Fibroblast of pulmonary artery (primary cell): ENCODE measurements at places on chromosomes 6 and 20.
A peak's percentile ranks its signal among the peaks of the same experiment; 100 is the strongest.

GRCh38 chr20:7959484-7959883 is 19.2 kb upstream of the HAO1 start:
- DNase-seq: no peak

DNA sequence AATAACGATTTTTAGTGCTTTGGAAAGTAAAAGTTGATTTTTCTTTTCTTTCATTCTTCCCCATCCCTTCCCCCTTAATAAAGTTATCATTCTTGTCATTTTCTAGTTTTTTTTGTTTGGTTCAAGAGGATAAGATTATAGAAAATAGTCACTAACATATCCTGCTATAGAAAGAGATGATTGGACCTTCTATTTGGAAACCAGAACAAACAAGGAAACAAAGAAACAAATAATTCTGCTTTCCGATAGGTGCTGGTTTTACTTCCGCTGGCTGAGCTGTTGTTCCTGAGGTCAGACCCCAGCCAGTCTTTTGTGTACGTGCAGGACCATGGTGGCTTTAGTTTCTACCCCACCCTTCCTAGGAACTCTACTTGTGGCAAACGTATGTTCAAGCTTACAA is at the start of gene CDH26:
Gene CDH26, plus strand, starts transcription at position 301 of the 400 bp plus-strand sequence. CDS start 304 bp downstream, outside the sequence.
- no peak for DNase-seq

- peak; percentile 11 for DNase-seq
Measured at GRCh38 chr20:11958855-11959254, 41.2 kb downstream of the BTBD3 start.

DNA sequence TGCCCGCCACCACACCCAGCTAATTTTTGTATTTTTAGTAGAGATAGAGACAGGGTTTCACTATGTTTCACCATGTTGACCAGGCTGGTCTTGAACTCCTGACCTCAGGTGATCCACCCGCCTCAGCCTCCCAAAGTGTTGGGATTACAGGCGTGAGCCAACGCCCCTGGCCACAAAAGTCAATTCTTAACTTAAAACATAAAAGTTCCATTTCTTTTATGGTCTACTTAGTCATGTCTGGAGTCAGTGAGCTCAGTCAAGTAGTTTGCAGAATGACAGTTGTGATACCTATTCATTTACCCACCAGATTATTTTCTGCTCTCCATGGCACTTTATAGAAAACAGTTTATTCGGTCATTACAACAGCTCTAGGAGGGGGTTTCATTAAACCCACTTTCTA is 103.1 kb upstream of the ESR1 start:
- no peak for DNase-seq

DNA sequence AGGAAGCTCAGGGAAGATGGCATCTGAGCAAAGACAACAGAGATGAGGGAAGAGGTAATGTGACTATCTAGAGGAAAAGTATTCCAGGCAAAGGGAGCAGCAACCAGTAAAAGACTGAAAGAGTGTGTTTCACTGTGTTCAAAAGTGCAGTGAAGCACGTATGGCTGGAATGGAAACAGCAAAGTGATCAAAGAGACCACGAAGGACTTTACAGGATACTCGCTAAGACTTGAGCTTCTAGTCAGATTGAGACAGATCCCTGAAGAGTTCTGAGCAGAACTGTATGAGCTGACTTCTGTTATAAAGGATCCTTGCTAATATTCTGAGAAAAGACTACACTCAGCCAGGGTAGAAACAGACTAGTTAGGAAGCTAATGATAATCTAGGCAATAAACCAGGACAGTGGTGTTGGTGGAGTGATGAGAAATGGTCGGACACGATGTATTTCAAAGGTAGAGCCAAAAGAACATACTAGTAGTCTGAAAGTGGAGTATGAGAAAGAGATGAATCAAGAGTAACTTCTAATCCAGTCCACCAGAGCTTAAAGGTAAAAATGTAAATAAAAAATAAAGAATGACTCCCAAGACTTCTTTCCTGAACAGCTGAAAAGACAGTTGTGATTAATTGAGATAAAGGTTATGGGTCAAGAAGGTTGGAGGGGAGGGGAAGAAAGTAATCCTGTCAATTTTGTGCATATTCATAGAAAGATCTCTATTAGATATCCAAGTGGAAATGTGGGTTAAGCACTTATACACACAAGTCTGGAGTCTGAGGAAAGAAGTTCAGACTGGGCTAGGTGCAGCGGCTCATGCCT is 14.2 kb downstream of the SEC63 start:
- DNase-seq: no peak

DNA sequence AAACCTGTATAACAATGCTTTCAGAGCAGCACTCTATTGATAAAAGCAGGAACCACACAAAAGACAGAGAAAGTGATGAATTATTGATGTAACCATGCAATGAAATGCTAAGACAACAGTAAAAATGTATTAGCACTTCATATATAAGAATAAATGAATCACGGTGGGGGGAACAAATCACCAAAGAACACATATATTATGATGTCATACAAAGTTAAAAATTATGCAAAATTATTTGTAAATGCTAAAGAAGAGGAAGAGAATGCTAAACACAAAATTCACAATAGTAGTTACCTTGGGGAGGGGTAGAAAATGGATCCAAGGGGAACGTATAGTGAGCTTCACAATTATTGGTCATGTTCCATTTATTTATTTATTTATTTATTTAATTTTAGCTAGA is 133.9 kb downstream of the KIF13A start:
- DNase-seq: no peak

- peak; percentile 4 for DNase-seq
Measured at GRCh38 chr6:8530785-8531435, 95.6 kb upstream of the SLC35B3 start.

- DNase-seq: peak; percentile 11
Measured at GRCh38 chr6:119390247-119390793, 40.8 kb upstream of the MAN1A1 start.

DNA sequence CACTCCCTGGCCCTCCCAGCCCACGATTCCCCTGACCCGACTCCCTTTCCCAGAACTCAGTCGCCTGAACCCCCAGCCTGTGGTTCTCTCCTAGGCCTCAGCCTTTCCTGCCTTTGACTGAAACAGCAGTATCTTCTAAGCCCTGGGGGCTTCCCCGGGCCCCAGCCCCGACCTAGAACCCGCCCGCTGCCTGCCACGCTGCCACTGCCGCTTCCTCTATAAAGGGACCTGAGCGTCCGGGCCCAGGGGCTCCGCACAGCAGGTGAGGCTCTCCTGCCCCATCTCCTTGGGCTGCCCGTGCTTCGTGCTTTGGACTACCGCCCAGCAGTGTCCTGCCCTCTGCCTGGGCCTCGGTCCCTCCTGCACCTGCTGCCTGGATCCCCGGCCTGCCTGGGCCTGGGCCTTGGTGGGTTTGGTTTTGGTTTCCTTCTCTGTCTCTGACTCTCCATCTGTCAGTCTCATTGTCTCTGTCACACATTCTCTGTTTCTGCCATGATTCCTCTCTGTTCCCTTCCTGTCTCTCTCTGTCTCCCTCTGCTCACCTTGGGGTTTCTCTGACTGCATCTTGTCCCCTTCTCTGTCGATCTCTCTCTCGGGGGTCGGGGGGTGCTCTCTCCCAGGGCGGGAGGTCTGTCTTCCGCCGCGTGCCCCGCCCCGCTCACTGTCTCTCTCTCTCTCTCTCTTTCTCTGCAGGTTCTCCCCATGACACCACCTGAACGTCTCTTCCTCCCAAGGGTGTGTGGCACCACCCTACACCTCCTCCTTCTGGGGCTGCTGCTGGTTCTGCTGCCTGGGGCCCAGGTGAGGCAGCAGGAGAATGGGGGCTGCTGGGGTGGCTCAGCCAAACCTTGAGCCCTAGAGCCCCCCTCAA is at the start of gene LTA:
Gene LTA, plus strand, starts transcription at position 249 of the 871 bp plus-strand sequence. Its CDS starts 454 bp downstream, at position 703.
- DNase-seq: no peak

GRCh38 chr20:47792021-47792618 is 6.8 kb upstream of the SULF2 start:
- peak; percentile 98 for DNase-seq

GRCh38 chr6:134464690-134465411 is 146.9 kb upstream of the SGK1 start:
- peak; percentile 59 for DNase-seq

GRCh38 chr20:55014766-55015165 is 539.4 kb downstream of the DOK5 start:
- DNase-seq: no peak

DNA sequence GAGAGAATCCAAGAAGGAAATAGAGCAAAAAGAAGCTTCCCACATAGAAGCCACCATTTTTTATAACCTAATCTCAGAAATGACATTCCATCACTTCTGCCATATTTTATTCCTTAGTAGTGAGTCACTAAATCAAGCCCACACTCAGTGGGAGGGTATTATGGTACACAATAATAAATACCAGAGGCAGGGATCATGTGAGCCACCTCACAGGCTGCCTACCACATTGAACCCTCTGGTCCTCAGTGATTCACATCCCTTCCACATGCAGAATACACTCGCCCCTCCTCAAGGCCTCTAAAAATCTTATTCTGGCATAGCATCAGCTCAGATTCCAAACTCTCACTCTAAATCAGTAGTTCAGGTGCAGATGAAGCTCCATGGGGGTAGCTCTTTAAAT is 49.4 kb downstream of the TMC2 start:
- peak; percentile 53 for DNase-seq

- DNase-seq: no peak
Measured at GRCh38 chr6:2155206-2155605, 90.2 kb downstream of the GMDS start.

DNA sequence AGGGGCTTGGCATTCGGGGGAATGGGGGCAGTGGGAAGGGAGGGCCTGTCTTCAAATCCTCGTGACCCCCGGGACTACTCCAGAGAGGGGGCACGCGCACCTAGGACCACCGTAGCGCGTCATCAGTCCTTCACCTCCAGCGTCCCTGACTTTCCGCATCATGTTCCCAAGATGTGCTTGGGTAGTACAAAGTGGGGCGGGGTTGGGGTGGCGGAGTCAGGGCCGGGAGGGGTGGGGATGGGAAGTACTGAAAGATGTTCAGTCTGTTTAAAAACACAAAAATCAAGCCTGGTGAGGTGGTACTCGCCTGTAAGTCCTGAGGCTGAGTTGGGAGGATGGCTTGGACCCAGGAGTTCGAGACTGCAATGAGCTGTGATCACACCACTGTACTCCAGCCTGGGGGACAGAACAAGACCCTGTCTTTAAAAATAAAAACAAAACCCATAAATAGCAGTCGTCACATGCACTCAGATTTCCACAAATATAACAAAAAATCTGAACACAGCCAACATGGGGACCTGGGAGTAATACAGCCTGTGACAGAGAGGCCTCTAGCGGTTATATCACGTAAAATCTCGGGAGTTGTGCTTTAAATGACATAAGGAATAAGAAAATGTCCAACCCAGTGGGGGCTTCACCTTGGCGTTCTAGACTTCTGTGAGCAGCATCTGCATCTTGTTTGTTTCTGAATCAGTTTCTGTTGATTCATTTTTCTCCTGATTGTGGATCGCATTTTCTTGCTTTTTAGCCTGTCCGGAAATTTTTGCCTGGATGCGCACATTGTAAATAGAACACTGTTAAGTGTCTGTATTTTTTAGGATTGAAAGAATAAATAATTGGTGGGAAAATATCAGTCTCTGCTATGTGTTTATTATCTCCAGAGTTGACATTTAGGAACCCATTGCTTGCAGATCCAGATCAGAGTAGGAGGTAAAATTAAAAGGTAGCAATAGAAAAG is 698 bp upstream of the LRP11 start:
- DNase-seq: peak; percentile 81

DNA sequence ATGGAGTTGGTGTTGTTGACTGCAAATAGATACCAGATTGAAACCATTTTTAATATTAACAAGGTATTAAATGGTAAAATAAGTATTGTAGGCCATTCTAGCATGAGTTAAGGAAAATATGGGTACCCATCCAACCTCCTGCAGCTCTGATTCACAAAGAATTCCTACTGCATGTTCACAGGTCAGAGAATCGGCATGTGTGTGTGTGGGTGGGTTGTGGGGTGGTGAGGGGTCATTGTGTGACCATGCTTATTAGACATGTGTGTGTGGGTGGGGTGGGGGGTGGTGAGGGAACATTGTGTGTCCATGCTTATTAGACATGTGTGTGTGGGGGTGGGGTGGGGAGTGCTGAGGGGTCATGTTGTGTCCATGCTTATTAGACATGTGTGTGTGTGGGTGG is 3.2 kb downstream of the IYD start:
- no peak for DNase-seq

DNA sequence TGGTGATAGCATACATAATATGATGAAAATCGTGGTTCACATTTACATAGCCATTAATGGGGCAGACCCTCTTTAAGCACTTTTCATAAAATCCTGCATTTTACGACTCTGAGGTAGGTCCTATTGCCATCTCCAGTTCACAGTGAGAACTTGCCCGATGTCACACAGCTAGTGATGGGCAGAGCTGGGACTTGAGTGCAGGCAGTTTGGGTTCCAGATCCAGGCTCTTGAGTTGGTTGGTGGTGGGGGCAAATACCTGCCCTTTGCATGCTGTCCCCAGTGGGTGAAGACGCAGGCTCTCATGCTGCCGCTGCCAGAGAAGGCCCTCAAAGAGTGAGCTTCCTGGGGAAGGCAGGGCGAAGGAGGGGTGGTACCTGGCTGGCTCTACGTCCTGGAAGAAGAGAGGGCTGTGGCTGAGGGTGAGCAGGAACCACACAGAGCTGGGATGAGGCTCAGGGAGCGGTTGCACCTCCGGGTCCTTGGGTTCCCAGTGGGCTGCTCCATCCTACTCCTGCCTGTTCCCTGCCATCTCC is 6.1 kb upstream of the BAK1 start:
- no peak for DNase-seq

DNA sequence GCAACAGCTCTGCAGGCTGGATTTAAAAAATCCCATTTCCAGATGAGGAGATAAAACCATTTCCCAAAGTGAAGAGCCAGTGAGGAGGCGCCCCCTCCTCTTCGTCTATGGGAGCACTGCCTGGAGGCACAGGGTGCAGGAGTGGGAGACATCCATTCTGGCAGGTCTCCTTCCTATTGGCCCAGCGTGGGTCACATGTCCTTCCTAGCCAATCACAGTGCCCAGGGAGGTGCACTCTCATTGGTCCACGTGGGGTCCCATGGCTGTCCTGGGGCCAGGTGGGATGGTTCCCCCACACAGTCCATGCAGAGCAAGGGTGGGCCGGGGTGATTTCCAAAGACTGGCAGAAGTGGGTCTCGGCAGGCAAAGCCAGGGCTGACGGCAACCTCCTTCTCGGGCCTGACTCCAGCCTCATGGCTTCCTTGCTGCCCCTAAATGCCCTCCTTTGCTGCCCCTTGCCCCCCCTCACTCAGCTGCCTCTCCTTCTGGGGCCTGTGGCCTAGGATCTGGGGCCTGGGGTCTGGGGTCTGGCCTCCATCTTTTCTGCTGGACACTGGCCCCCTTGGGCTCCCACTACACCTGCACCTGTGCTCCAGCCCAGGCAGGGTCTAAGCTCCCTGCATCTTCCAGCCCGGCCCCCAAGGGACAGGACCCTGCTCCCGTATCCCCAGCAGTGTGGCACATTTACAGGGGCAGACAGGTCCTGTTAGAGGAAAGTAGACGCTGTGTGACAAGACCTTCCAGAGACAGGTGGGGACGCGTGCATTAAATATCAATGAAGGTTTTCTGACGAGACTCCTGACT is 231.7 kb downstream of the TAF4 start:
- no peak for DNase-seq

DNA sequence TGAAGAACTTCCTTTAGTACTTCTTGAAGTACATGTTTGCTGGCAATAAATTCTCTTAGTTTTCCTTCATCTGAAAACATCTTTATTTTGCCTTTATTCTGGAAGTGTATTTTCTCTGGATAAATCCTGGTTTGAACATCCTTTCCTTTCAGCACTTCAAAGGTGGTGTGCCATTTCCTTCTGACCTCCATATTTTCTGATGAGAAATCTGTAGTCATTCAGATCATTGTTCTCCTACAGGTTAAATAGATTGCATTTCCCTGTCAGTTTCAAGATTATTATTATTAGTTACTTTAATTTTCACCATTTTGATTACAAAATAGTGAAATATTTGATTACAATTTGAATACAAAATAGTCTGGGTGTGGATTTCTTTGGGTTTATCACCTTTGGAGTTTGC is 134.5 kb downstream of the CDH26 start:
- DNase-seq: no peak

- no peak for DNase-seq
Measured at GRCh38 chr20:63265891-63266515, 6.6 kb upstream of the ARFGAP1 start.
